A549 treated with DMSO at 1 μM for 4 hours (cell line): ENCODE measurements at places on chromosomes 1 and 21. TPM values are rescaled to one million over a fixed set of nuclear protein-coding genes. Genes with fewer than 3 reads are reported as not detected.

TXNIP gene
- 0.11 to 0.26 TPM (median 0.13 TPM) in 5 replicates for total RNA-seq

TCP10L gene
- total RNA-seq, result 0.40 to 1.2 TPM (median 0.59 TPM) in 5 replicates

CD84 gene
- not detected in 5 replicates for total RNA-seq

KRTAP19-3 gene
- not detected in 5 replicates for total RNA-seq

ETV3L gene
- total RNA-seq, result not detected in 5 replicates

GNB1 gene
- total RNA-seq, result 178 to 206 TPM (median 202 TPM) in 5 replicates

RAB25 gene
- 0.14 TPM in 1 of 5 replicates, not detected in the others for total RNA-seq

NBPF4 gene
- 0.14 to 0.25 TPM (median 0.25 TPM) in 5 replicates for total RNA-seq

NUAK2 gene
- 28.8 to 38.0 TPM (median 35.3 TPM) in 5 replicates for total RNA-seq

SLC35F3 gene
- 3.3 to 6.6 TPM (median 5.9 TPM) in 5 replicates for total RNA-seq

SEC16B gene
- 0.52 to 0.95 TPM (median 0.77 TPM) in 5 replicates for total RNA-seq
